Naive thymus-derived CD4-positive, alpha-beta T cell (primary cell): ENCODE measurements at places on chromosomes 12 and 14. TPM values are rescaled to one million over a fixed set of nuclear protein-coding genes. Genes with fewer than 3 reads are reported as not detected.

Gene PKP2
- 0.16 TPM for total RNA-seq

Gene FAM186B
- total RNA-seq: 0.23 and 0.31 TPM in 2 replicates

DNA sequence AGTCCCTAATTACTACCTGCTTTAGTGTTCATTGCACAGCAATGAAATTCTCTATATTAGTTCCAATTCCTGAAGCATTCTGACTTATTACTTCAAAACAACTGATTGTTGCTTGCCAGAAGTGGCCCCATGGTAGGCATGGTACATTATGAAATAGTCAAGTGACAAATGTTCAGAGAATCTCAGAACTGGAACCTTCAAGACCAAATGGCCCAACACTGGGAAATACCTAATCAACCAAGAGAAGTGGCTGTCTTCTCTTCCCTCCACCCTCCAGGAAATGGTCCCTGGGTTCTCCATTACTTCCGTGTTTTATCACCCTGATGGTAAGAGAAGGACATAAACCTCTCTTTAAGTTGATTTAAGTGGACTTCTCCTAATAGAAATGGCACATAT is 49.9 kb downstream of the ITPR2 start:
- DNase-seq: no peak

DNA sequence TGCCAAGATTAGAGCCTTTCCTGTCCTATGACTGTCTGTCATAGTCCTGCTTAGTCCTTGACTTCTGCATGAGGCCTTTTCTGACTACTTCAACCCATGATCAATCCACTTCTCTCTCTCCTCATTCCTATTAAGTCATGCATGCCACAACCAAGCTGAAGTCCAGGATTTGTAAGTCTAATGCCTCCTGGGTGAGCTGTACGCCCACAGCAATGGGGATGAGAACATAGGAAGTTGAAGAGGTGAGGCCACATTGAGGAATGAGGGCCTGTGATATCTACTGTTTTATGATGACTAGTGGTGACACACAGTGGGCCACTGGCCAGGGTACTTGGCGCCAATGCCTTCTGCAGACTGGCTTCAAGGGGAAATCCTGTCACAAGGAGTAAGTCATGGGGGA is 994.1 kb upstream of the TMEM132C start:
- no peak for DNase-seq

DNA sequence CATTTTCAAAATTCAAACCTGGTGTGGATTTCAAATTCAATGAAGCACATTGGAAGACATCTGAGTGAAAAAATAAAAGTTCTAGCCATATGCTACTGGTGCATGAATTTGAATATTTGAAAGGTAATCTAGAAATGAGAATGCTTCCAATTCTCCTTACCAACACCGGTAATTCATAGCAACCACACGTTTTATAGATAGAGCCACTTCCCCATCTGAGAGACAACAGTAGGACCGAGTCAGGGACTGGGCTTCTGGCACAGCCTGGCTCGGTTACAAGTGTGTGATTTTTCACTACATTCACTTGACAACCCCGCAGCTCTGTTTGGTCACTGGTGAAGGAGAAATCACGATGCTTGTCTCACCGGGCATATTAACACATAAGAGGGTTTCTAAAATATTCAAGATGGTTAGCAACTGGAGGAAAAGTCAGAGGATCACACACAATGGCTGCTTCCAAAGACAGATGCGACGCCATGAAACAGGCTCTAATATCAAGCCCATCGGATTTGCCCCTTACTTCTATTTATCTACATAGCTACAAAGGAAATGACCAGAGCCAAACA is 86.5 kb upstream of the FOXN3 start:
- no peak for DNase-seq

- no peak for DNase-seq
These were observed 7.6 kb downstream of the CCDC196 start for GRCh38 chr14:66493750-66494149.

DNA sequence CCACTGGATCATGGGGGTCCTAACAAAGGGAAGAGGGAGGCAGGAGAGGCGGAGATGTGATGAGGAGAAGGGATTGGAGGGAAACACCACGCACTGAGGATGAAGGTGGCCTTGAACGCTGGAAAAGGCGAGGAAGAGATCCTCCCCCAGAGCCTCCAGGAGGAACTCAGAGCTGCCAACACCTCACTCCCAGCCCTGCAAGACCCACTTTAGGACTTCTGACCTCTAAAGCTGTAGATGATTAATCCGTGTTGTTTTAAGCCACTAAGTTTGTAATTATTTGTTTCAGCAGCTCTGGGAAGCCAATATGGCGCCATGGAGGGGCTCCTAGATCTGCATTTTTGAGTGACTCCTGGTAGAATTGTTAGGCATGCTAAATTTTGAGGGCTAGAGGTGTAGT is 74.6 kb upstream of the CEP83 start:
- no peak for DNase-seq

- no peak for DNase-seq
These were observed 192.3 kb downstream of the BCAT1 start for GRCh38 chr12:24756479-24757024.
